Mucosa of descending colon (tissue), 3 donors: ENCODE measurements at places on chromosomes 16 and 17. TPM values are rescaled to one million over a fixed set of nuclear protein-coding genes. Genes with fewer than 3 reads are reported as not detected.

- no peak for DNase-seq
These were observed 82.7 kb upstream of the PLCG2 start for GRCh38 chr16:81696166-81696960.

- no peak for DNase-seq
These were observed 6.1 kb upstream of the STAC2 start for GRCh38 chr17:39231591-39232551.

- DNase-seq = no peak
These were observed 1.3 kb downstream of the PRPSAP2 start for GRCh38 chr17:18859256-18859655.

DNA sequence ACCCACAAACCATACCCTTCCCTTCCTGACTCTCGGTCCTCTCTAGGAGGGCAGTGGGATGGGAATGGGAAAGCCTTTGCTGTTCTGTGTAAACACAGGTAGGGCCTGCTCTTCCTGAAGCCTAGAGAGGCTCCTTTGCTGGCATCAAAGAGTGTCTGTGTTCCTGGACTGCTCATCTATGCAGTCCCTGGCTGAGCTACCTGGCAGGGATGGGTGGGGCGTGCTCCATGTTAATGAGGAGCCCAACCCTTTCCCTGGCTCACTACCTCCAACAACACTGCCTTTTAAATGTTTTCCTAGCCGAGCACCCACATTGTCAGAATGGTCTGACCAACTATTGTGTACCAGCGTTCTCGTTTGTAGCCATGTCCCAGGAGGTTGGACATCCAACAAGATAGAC is 26.6 kb upstream of the NAGLU start:
- DNase-seq = peak; percentile 72

DNA sequence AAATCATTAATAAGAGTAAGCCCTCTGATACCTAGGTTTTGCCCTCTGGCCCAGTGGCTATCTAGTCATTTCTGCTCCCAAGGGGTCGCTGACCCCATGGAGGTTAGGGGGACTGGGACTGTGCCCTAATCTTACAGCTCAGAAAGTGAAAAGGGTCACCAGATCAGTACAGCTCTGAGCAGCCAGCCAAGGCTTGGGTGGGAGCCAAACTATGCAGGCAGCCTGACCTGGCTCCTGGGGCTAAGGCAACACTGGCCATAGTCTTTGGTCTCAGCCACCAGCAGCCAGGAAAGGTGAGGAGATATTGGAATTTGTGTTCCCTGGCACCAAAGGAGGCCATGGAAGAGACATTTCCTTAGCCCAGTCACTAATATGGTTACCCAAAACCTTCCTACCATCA is 67.6 kb downstream of the ASIC2 start:
- DNase-seq = no peak

DNA sequence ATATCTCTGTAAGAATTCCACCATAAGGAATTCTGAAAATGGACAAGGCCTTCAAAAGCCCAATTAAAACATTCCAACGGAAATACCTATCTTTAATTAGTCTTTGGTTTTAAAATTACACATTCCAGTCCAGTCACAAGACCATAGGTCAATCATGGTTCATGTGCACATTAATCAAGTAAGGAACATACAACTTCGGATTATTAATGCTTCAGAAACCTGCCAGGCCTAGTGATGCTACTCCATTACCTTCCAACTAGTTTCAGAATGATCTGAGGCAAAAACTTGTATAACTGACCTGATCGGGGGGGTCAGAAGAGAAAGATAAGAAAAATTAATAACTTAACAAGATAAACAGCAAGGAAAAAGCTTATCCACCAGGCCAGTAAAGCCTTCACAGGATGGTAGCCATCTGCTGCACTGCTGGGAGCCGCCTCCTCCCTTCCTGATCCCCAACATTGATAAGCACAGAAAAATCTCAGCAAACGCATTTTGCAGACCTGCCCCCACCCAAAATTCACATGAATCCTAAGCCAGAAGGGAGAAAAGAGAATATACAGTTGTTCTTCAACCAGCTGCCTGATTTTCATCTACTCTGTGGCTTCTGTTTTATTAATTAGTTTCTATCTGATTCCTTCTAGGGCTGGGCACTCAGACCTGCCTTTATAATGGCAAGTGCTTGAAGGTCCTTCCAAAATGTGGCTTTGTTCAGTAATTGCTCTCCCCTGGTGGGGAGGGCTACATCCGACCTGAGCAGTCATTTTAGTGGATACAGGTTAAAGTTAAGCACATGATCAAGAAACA is 6.0 kb downstream of the SDR42E1 start:
- no peak for DNase-seq

GRCh38 chr17:49748791-49749190 is 15.1 kb downstream of the FAM117A start:
- DNase-seq = peak; percentile 61

GRCh38 chr17:824378-824777 is 42.2 kb downstream of the MRM3 start:
- no peak for DNase-seq

GRCh38 chr16:16143931-16144330 is 79.4 kb downstream of the ABCC6 start:
- no peak for DNase-seq

DNA sequence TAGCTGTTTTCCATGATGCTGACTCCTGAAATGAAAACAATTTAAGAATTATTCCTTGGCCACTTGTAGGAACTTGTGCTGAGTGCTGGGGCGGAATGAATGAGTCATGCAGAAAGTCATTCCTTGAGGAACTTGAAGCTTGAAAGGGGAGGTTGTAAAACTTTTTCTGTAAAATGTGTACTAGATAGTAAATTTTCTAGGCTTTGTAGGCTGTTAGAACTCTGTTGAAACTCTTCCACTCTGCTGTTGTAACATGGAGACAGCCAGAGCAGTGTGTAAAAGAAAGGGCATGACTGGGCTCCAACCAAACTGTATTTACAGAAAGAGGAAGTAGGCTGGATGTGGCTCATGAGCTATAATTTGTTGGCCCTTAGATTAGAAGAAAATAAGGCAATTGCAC is 46.1 kb downstream of the ABCA8 start:
- DNase-seq = no peak

- DNase-seq = no peak
These were observed 3.3 kb upstream of the PVALEF start for GRCh38 chr17:81161972-81162371.

- DNase-seq = no peak
These were observed 18.4 kb downstream of the PLCG2 start for GRCh38 chr16:81797443-81797842.

DNA sequence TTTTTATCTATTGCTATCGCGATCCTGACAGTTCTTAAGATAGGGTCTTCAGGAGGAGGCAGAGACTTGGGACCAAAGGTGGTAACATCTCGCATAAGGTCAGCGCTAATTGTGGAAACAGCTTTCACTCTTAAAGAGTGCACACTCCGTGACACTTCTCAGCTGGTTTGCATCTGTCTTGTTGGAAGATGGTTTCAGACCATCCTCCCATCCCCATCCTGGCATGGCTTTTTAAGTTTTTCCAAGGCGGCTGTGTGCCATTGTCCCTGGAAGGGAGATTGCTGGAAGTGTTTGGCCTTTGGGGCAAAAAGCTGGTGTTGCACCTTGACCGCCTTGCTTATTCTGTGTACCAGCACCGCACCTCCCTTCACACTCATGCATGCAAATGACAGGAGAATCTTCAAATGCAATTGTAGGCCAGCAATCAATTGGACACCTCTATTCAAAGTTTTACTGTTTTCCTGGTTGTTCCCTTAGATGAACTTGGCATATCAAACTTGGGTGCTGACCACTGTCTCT is 1.5 kb downstream of the SOCS7 start:
- no peak for DNase-seq

Gene PYY
- total RNA-seq = 55.4 TPM

Gene CRYBA1
- total RNA-seq = not detected

Gene NACA2
- not detected for total RNA-seq

Gene MYL4
- not detected for total RNA-seq

Gene SERPINF2
- 8.2 TPM for total RNA-seq

Gene ELMO3
- 25.4 TPM for total RNA-seq

Gene RPAIN
- total RNA-seq = 32.1 TPM

Gene SRSF2
- total RNA-seq = 130 TPM

Gene SYNGR3
- total RNA-seq = 1.5 TPM
